ENCODE measurements at places on chromosomes 3 and 15.

- no peak for DNase-seq
These were observed 82.9 kb downstream of the HES1 start for GRCh38 chr3:194218646-194219453.

DNA sequence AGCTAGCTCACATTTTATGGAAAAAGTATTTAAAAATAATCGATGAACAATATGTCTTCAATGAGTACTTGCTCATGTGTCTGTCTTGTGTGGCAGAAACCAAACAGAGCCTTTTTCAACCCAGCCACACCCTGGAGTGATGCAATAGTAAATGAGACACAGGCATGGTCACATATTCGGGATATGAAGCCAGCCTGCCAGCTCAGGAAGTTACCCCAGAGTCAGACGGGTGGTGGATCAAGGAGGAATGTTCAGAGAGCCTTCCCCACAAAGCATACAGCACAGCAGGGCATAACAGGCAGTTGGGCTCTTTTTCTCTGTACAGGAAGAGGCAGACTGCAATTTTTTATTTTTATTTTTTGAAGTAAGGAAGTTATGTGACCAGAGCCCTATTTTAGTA, 27.3 kb downstream of the LARP6 start:
- DNase-seq = no peak

DNA sequence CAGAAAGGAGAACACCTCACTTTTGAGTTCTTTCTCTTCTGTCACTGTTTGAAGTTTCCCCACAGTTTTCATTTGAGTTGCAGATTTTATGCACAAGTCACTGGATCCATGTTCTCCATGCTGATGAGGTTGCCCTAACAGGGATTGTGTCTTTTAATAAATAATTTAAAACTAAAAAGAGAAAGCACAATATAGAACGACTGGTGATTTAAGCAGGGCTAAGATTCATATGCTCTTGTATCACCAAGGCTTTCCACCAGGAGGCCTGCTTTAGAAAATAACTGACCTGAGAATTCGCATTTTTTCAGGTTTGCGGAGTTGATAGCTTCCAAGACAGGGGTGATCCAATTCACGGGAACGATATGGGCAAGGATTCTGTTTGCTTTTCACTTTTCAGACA, 252.0 kb upstream of the VEPH1 start:
- DNase-seq = no peak

DNA sequence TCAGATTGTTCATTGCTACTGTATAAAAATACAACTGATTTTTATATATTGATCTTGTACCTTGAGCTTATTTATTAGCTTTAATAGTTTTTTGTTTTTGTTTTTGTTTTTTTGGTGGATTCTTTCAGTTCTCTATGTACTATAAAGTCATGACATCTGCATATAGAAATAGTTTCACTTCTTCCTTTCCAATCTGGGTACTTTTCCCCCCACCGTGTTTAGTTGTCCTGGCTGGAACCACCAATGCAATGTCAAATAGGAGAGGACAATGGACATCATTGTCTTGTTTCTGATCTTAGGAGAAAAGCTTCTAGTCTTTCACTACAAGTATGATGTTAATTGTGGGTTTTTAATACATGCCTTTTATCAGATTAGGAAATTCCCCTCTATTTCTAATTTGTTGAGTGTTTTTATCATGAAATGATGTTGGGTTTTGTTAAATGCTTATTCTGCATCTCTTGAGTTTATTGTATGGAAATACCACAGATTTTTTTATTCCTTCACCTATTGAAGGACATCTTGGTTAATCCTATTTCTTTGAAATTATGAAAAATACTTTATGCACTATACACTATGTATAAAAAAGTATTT, 2.8 kb upstream of the XCR1 start:
- DNase-seq = no peak

DNA sequence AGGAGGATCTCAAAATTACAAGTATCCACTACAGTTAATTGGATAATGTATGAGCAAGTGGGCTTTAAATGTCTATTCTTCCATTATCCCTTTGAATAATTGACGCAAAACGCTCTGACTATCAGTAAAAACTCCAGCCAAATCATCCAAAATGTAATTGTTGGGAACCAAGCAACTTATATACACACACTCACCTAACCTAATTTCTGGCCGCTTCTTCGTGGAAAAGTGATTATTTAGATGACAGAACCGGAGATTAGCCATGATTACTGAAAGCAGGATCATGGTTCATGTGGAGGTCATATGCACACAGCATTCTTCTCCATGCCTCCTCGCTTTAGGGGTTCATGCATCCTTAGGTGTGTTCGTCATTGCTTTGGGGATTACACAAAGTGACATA, 992.4 kb downstream of the NAALADL2 start:
- DNase-seq = no peak

Data from stimulated activated CD8-positive, alpha-beta memory T cell treated with anti-CD3 and anti-CD28 coated beads, Interleukin-2, amount 100 ng/mL, for 48 hours (primary cell).